ENCODE measurements at places on chromosomes 4 and X. TPM values are rescaled to one million over a fixed set of nuclear protein-coding genes. Genes with fewer than 3 reads are reported as not detected.

- no peak overlapping the region for H3K4me3 ChIP-seq
- H3K36me3 ChIP-seq, result no peaks in the 10 kb centered on the region
- H3K27me3 ChIP-seq, result peaks cover 4% of the 10 kb centered on the region
- H3K27ac ChIP-seq, result no peak overlapping the region
- DNase-seq, result no peak
These were observed 47.8 kb downstream of the COMMD8 start for GRCh38 chr4:47415719-47416118.

- no peaks in the 10 kb centered on the region for H3K27me3 ChIP-seq
- H3K36me3 ChIP-seq, result no peaks in the 10 kb centered on the region
- H3K4me1 ChIP-seq, result no peaks in the 10 kb centered on the region
- no peak overlapping the region for H3K4me3 ChIP-seq
- no peak for DNase-seq
- H3K27ac ChIP-seq, result no peak overlapping the region
These were observed 87.4 kb downstream of the CCDC160 start for GRCh38 chrX:134324359-134324758.

GRCh38 chr4:54784161-54784671 is 126.5 kb downstream of the KIT start:
- H3K4me1 ChIP-seq, result peaks cover 2% of the 10 kb centered on the region
- no peaks in the 10 kb centered on the region for H3K36me3 ChIP-seq
- no peak overlapping the region for H3K4me3 ChIP-seq
- no peak overlapping the region for H3K27ac ChIP-seq
- DNase-seq, result no peak
- no peaks in the 10 kb centered on the region for H3K27me3 ChIP-seq

GRCh38 chr4:105556206-105556605 is 3.8 kb downstream of the ARHGEF38 start:
- H3K4me3 ChIP-seq, result no peak overlapping the region
- DNase-seq, result no peak
- H3K36me3 ChIP-seq, result no peaks in the 10 kb centered on the region
- no peak overlapping the region for H3K27ac ChIP-seq
- peaks cover 8% of the 10 kb centered on the region for H3K27me3 ChIP-seq

- H3K27me3 ChIP-seq, result no peaks in the 10 kb centered on the region
- H3K4me1 ChIP-seq, result peaks cover 55% of the 10 kb centered on the region
- H3K36me3 ChIP-seq, result peaks cover 28% of the 10 kb centered on the region
- H3K4me3 ChIP-seq, result no peak overlapping the region
- no peak overlapping the region for H3K27ac ChIP-seq
- DNase-seq, result no peak
These were observed 5.8 kb downstream of the YTHDC1 start for GRCh38 chr4:68344049-68344448.

- H3K36me3 ChIP-seq, result no peaks in the 10 kb centered on the region
- H3K27ac ChIP-seq, result no peak overlapping the region
- no peak for DNase-seq
- H3K4me3 ChIP-seq, result no peak overlapping the region
- H3K27me3 ChIP-seq, result no peaks in the 10 kb centered on the region
These were observed 150.0 kb downstream of the ANAPC10 start for GRCh38 chr4:144948009-144948408.

- no peaks in the 10 kb centered on the region for H3K36me3 ChIP-seq
- no peak for DNase-seq
- no peak overlapping the region for H3K4me3 ChIP-seq
- no peaks in the 10 kb centered on the region for H3K4me1 ChIP-seq
These were observed 151.1 kb downstream of the PJA1 start for GRCh38 chrX:69014200-69014599.

GRCh38 chr4:168917138-168917779 is 92.8 kb downstream of the CBR4 start:
- no peak overlapping the region for H3K4me3 ChIP-seq
- H3K27me3 ChIP-seq, result no peaks in the 10 kb centered on the region
- DNase-seq, result no peak

DNA sequence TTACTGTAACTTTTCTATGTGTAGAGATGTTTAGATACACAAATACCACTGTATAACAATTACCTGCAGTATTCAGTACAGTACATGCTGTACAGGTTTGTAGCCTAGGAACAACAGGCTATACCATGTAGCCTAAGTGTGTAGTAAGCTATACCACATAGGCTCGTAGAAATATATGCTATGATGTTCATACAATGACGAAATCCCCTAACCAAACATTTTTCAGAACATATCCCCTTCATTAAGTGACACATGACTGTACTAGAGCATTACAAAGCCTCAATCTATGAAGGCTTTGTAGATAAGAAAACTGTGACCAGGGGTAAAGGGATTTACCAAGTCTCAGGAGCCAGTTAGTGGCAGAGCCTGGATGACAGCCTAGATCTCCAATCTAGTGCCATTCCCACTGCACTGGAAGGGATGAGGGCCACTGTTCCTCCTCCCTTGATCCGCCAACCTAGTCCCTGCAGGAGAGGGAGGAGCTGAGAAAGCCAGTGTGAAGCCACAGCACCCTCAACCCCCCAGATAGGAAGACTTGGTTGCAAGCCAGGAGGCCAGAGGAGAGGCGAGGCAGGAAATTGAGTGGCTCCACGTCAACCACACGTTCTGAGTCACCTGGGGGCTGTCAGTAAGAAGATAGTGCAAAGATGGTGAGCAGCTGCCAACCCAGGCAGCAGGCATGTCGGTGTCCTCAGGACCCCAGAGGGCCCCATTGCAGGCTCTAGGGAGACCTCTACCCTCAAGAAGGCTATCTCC is 227.7 kb downstream of the BCOR start:
- peaks cover 3% of the 10 kb centered on the region for H3K36me3 ChIP-seq
- peak; percentile 83 for DNase-seq
- H3K27me3 ChIP-seq, result no peaks in the 10 kb centered on the region
- H3K27ac ChIP-seq, result peak overlapping the region; percentile 85
- H3K4me1 ChIP-seq, result peaks cover 56% of the 10 kb centered on the region

GRCh38 chr4:166527500-166527899 is 654.5 kb downstream of the TLL1 start:
- no peak for DNase-seq
- no peaks in the 10 kb centered on the region for H3K36me3 ChIP-seq
- no peaks in the 10 kb centered on the region for H3K4me1 ChIP-seq

DNA sequence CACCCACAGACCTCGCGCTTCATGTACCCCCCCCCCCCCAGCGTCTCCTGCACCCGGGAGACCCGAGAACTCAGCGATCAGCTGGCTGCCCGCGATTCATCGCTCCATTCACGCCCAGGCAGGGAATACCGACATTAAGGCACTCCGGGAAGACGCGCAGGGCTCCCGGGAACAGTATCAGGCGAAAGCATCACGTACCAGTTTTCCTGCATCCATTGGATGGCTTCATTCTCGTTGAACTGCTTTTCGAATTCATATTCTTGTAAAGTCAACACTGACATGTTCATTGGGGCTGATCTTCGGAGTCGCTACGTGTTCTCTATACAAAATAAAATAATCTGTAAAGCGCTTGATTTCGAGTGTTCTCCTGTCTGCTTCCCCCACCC is 373 bp downstream of the ELOVL6 start:
- H3K4me1 ChIP-seq, result peaks cover 29% of the 10 kb centered on the region
- peak overlapping the region; percentile 91 for H3K4me3 ChIP-seq
- H3K27ac ChIP-seq, result peak overlapping the region; percentile 92
- peaks cover 15% of the 10 kb centered on the region for H3K36me3 ChIP-seq
- DNase-seq, result no peak
- peaks cover 15% of the 10 kb centered on the region for H3K27me3 ChIP-seq

DNA sequence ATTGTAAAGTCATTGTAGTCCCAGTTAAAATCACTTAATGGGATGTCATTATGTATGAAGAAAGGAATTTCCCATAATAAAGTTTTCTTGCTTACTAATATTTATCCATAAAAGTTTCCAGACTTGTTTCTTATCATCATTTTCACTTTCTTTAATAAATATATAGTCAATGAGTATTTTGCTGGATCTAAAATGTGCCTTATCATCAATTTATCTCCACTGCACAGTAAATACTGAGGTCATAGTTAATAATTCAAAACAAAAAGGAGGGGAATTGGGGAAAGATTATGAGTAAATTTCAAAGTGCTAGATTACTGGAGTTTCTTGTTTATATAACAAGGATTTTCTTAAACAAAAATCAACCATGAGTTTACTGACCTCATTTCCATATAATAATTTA is 279.5 kb upstream of the DKK2 start:
- H3K27me3 ChIP-seq, result no peaks in the 10 kb centered on the region
- H3K4me3 ChIP-seq, result no peak overlapping the region
- no peaks in the 10 kb centered on the region for H3K4me1 ChIP-seq
- no peak for DNase-seq
- no peaks in the 10 kb centered on the region for H3K36me3 ChIP-seq

GRCh38 chrX:109578916-109579315 is 42.3 kb downstream of the NXT2 start:
- H3K27me3 ChIP-seq, result no peaks in the 10 kb centered on the region
- no peak for DNase-seq
- no peak overlapping the region for H3K4me3 ChIP-seq
- no peak overlapping the region for H3K27ac ChIP-seq

- no peaks in the 10 kb centered on the region for H3K27me3 ChIP-seq
- peaks cover 24% of the 10 kb centered on the region for H3K36me3 ChIP-seq
- no peak overlapping the region for H3K4me3 ChIP-seq
- H3K27ac ChIP-seq, result no peak overlapping the region
- no peak for DNase-seq
- H3K4me1 ChIP-seq, result peaks cover 46% of the 10 kb centered on the region
These were observed 9.4 kb downstream of the CHST7 start for GRCh38 chrX:46582966-46583365.

DNA sequence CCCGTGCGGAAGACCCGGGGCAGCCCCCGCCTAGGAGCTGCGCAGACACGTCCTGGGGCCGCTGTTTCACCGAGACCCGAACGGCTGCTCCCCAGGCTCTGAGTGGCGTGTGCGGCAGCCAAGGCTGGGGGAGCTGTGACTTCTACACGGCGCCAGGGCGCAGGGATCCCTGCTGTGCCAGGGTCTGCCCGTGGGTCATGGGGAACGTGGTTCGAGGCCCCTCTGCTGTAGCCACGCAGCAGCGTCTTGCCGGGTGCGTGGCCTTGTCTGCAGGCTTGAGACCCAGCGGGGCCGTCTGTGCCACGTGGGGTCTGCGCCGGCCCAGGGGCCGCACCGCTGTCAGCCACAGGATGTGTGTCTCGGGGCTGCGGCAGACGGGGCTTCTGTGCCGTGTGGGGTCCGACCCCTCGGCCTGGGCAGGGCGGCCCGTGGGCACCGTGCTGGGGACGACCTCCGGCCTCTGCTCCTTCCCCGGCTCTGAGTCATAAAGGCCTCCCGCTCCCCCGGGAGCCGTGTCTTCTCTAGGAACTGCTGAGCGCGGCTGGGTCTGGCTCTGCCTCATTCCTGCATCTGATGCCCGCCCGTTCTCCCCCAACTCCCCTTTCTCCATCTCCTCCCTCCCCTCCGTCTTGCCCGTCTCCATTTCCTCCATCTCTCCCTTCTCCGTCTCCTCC is 12.7 kb upstream of the GTPBP6 start:
- no peak overlapping the region for H3K4me3 ChIP-seq
- H3K27ac ChIP-seq, result no peak overlapping the region
- DNase-seq, result no peak

DNA sequence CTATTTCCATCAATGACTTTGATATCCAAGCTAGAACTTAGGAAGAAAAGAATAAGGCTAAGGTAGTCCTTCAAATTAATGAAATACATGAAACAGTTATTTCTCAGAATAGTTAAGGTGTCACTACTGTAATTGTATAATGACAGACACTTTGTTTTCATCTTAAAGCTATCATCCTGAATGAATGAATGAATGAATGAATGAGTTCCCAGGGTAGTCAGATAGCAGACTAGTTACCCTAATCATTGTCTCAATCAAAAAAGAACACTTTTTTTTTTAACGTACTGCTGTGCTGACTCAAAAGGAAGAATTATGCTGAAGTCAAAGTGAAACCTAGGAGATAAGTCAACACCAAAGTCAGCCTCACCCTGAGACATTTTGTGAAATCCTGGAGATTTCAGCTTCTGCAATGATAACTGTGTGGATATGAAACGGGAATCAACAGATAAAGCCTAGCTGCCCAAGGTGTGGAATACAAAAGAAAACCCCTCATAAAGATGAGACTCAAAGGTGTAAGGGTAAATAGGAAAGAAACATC is 68.3 kb upstream of the CNKSR2 start:
- H3K4me3 ChIP-seq, result no peak overlapping the region
- no peaks in the 10 kb centered on the region for H3K36me3 ChIP-seq
- no peaks in the 10 kb centered on the region for H3K27me3 ChIP-seq
- no peak for DNase-seq

- peak overlapping the region; percentile 21 for H3K4me3 ChIP-seq
- H3K4me1 ChIP-seq, result peaks cover 22% of the 10 kb centered on the region
- no peaks in the 10 kb centered on the region for H3K36me3 ChIP-seq
These were observed 81.7 kb downstream of the EGF start for GRCh38 chr4:109994415-109994827.

GRCh38 chrX:51759055-51759839 is 16.0 kb downstream of the GSPT2 start:
- H3K36me3 ChIP-seq, result no peaks in the 10 kb centered on the region
- DNase-seq, result no peak
- no peaks in the 10 kb centered on the region for H3K4me1 ChIP-seq
- peaks cover 4% of the 10 kb centered on the region for H3K27me3 ChIP-seq
- H3K27ac ChIP-seq, result no peak overlapping the region

GRCh38 chr4:40908702-40909362 is 159.1 kb downstream of the NSUN7 start:
- no peak overlapping the region for H3K27ac ChIP-seq
- H3K36me3 ChIP-seq, result no peaks in the 10 kb centered on the region

DNA sequence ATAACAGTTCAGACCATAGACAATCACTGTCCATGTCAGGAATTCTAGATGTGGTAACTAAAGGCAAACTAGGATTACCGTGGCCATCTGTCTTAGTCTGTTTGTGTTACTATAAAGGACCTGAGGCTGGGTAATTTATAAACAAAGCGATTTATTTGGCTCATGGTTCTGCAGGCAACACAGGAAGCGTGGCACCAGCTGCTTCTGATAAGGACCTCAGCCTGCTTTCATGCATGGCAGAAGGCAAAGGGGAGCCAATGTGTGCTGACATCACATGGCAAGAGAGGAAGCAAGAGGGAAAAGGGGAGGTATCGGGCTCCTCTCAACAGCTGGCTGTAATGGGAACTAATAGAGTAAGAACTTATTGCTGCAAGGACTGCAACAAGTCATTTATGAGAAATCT is 376.7 kb downstream of the GPM6A start:
- H3K4me3 ChIP-seq, result no peak overlapping the region
- no peak for DNase-seq
- no peaks in the 10 kb centered on the region for H3K27me3 ChIP-seq
- no peak overlapping the region for H3K27ac ChIP-seq

- no peaks in the 10 kb centered on the region for H3K4me1 ChIP-seq
- H3K27ac ChIP-seq, result no peak overlapping the region
- H3K27me3 ChIP-seq, result no peaks in the 10 kb centered on the region
- no peaks in the 10 kb centered on the region for H3K36me3 ChIP-seq
- DNase-seq, result no peak
These were observed 11.6 kb downstream of the SORBS2 start for GRCh38 chr4:185800266-185800945.

ARHGAP4 gene
- total RNA-seq, result 267 TPM

S100G gene
- total RNA-seq, result not detected

LNX1 gene
- not detected for total RNA-seq

PPP4R3C gene
- not detected for total RNA-seq

IQSEC2 gene
- total RNA-seq, result 0.20 TPM

KLF8 gene
- total RNA-seq, result 14.5 TPM

NSUN7 gene
- total RNA-seq, result 1.0 TPM

CENPE gene
- 52.9 TPM for total RNA-seq

ZNF674 gene
- total RNA-seq, result 7.4 TPM

TCP11X2 gene
- not detected for total RNA-seq

DMRTC1 gene
- total RNA-seq, result not detected

CRLF2 gene
- 5.9 TPM for total RNA-seq

SLC6A8 gene
- 3.0 TPM for total RNA-seq

REELD1 gene
- total RNA-seq, result not detected

VCX2 gene
- not detected for total RNA-seq
